GM18507 (cell line): ENCODE measurements at places on chromosomes 12 and 14.

GRCh38 chr14:34228650-34228976 is 233.4 kb downstream of the SPTSSA start:
- DNase-seq = no peak

- DNase-seq = no peak
Measured at GRCh38 chr14:54653712-54654469, 87.0 kb downstream of the SAMD4A start.

DNA sequence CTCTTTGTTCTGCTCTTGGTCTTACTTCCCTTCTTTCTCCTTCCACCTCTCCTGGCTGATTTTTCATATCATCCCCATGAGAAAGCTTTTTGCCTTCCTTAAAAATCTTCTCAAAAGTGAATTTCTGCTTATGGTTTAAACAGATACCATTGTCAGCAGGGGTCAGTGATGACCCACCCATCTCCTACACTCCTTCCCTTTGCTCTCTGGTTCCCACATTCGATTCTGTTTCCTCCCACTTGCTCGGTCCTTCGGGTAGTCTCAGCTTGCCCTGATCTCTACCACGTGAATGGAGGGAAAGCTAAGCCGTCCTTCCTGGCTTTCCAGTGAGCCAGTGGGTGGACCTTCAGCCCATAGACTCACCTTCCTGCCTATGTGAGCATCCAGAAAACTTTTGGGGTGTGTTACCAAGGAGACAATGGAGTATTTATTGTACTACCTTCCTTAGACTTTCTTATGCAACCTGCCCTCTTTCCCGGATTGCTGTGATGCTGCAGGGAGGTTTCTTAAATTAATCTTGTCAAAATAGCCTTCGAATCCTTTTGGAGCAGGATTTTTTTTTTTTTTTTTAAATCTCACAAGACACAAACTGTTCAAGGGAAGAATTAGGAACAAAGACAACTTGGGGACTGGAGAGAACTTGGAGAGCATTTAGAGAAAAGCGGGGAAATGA is 306.3 kb downstream of the CACNA1C start:
- no peak for DNase-seq

- DNase-seq = no peak
Measured at GRCh38 chr14:105854600-105855245, 328.3 kb downstream of the TMEM121 start.

DNA sequence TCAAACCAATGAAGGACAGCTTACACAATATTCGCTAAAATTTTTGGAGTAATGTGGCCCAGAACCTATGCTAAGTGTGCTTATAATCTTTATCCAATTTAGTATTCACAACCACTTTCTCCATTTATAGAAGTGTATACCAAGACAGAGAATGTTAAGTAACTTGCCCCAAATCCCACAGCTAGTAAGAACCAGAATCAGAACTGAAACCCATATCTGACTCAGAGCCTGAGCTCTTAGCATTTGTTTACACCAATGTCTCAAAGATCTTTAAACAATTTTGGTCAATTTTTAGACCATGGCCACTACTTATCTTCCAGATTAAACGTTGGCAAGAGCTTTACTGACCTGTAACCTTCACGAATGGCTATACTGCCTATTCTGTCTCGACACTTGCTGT is 53.0 kb downstream of the PAPLN start:
- no peak for DNase-seq

GRCh38 chr14:74475678-74476077 is 17.4 kb downstream of the NPC2 start:
- no peak for DNase-seq

- DNase-seq = no peak
Measured at GRCh38 chr12:97275728-97276590, 186.6 kb upstream of the RMST start.

GRCh38 chr12:102483466-102483865 is 3.1 kb upstream of the IGF1 start:
- DNase-seq = no peak

DNA sequence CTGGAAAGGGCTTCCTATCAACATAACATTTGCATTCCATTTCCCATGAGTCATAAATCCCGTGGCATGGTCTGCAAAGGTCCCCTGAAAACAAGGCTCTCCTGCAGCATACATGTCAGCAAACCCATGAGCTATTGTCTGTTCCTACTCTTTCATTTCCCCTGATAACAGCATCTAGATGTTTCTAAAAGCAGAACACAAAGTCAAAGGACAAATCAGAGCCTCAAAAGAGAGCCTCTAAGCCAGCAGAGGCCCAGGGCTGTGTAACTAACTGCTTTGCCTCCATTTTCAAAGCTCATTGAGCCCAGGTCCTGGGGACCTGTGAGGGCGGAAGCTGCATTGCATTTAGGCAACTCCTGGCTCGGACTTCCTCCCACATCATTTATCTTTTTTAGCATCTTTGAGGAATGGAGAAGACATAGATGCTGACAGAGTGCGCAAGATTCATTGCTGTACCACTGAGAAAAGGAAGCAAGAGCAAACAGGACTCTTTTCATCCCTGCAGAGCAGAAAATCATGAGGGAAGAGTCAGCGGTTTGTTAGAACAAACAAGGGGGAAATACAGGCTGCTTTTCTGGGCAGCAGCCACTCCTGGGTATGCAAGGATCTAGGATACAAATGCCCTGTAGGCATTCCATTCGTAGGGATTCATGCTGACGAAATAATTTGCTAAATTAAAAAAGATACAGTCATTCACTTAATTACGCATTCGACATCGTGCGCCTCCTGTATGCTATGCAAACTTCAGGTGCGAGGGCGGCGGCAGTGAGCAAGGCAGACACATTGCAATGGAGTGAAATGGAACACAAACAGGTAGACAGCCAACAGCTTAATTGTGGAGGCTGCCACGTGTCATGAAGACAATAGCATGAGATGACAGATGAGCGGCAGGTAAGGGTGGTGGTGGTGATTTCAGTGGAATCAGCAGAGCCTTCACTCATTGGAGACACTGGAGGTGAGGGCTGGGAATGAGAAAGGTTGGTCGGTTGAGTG is 131.0 kb downstream of the TMEM132D start:
- no peak for DNase-seq

DNA sequence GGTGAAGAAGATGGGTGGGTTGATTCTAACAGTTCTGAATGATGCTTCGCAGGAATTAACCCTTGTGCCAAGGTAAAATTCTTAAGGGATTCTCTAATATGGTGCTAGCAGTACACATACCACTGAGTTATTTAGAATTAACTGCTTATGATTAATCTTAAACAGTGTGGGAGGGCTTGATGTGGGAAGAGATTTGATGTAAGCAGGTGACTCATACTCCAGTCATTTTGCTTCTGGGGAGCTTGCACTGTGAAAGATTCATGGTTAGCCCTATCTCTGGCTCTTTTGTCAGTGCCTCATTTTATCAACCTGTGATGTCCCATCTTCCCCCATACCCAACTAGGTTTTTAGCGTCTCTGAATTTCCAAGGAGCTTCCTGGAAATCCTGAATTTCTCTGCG is 83.8 kb downstream of the NRXN3 start:
- no peak for DNase-seq

DNA sequence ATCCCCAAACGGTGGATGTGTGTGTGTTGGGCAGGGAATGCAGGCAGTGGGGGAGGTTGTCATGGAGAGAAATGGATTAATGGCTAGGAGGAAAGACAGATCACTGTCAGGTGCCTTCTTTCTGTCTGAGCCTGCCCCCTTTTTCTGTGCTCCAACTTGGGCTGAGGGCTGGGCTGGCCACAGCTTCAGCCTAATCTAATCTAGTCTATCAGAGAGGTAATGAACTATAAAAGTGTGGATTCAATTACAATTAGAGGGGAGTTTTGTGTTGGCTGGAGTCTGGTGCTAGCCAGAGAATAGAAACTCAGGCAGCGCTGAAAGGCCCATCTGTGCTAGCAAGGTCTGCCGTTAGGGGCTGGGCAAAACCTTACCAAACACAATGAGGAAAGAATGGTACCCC is 41.2 kb downstream of the NEUROD4 start:
- no peak for DNase-seq

GRCh38 chr12:14422516-14423230 is 57.2 kb downstream of the ATF7IP start:
- DNase-seq = no peak
